Putamen (tissue), 1 donor: ENCODE measurements at places on chromosomes 4 and X.

DNA sequence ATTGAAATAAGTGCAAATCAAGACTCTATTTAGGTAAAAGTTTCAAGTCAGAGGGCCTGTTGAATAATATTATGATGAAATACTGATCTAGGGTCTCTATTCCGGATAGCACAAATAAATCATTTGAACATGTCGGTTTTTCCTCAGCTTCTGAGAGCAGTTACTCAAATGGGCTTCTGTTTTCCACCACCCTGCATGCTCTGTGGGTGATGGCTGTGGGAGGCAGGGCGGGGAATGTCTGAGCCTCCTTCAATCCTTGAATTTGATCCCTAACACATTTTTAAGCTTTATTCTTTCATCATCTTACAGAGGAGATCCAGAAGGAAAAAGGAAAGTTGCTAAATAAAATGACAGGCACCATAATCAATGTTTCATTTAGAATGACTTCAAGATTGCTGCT lies 8.5 kb downstream of the UNC5C start:
- DNase-seq, result no peak

DNA sequence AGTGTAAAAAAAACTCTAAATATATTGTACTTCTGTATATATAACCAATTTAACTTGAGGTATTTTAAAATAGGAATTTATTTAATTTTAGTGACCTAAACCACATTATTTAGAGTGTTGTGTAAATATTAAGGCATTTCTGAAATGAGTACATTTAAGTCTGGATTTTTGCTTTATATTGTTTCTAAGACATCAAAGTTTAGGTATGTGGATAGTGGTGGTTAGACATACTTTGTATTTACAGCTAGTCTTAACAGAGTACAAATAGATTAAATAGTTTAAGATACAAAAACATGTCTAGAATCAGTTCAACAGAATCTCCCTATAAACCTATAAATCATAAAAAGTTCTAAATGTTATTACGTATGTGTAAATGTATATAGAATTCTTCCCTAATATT lies 588.5 kb downstream of the TRIML1 start:
- DNase-seq, result no peak

GRCh38 chr4:122005064-122005755 lies 53.4 kb upstream of the TRPC3 start:
- no peak for DNase-seq

DNA sequence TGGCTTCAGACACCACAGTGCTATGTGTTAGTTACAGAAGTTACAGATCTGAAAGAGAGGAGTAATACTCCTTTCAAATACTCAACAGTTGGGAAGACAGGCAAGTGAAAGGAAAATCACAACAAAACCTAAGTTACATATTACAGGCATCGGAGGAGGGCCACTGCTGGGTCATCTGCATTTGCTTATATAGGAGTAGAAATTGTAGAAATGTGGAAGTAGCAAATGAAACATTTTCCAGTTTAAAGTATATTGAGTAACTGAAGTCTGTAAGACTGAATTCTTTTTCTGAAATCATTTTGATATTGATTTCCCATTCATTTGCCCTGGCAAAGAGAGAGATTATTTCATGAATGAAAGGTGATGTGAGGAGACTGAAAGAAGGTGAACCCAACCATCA lies 201.7 kb downstream of the SPRY1 start:
- no peak for DNase-seq

GRCh38 chrX:49197543-49198087 lies 2.4 kb downstream of the SYP start:
- no peak for DNase-seq

GRCh38 chr4:153034681-153035080 lies 98.6 kb downstream of the FHDC1 start:
- DNase-seq, result no peak

DNA sequence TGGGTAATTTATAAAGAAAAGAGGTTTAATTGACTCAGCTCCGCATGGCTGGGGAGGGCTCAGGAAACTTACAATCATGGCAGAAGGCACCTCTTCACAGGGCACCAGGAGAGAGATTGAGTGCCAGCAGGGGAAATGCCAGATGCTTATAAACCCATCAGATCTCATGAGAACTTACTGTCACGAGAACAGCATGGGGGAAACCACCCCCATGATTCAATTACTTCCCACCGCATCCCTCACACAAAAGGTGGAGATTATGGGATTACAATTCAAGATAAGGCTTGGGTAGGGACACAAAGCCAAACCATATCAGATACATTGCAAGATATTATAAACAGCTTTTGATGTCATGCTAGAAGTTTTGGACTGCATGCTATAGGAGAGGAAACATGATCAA lies 204.3 kb downstream of the VEGFC start:
- DNase-seq, result no peak

DNA sequence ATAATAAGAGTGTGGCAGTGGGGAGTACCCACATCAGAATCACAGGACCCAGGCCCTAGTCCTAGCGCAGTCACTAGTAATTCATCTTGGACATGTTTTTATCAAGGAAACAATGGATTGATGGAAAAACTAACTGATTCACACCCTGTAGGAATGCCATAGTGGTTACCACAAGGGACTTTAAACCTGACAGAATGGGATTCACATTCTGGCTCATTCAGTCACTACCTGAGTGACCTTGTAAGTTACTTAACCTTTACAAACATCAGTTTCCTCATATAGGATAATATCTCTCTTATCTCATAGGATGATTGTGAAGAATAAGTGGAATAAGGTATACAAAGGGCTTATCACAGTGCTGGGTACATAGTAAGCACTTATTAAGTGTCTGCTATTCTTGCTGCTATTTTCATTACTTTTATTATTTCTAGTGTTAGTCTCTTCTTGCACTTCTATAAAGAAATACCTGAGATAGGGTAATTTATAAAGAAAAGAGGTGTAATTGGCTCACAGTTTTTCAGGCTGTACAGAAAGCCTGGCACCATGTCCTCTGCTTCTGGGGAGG lies 247.5 kb upstream of the KLF3 start:
- DNase-seq, result no peak

GRCh38 chr4:83906561-83906960 lies 370.7 kb downstream of the GPAT3 start:
- DNase-seq, result no peak

DNA sequence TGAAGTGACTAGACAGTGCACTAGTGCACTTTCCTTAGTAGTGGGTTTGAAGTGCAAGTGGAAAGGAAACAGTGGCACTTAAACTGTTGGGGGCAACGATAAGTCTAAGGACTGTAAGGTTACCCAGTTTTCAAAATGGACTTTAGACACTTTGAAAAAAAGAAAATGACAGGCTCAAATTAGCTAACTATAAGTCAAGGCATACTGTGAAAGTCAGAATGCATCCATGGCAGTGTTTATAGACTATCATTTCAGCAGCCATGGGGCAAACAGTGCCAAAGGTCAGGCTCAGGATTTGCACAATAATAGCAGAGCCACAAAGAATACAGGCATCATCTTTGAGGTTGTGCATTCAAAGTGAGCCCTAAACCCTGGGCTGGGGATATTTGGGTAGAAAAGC lies 104.4 kb downstream of the CXCL13 start:
- no peak for DNase-seq

DNA sequence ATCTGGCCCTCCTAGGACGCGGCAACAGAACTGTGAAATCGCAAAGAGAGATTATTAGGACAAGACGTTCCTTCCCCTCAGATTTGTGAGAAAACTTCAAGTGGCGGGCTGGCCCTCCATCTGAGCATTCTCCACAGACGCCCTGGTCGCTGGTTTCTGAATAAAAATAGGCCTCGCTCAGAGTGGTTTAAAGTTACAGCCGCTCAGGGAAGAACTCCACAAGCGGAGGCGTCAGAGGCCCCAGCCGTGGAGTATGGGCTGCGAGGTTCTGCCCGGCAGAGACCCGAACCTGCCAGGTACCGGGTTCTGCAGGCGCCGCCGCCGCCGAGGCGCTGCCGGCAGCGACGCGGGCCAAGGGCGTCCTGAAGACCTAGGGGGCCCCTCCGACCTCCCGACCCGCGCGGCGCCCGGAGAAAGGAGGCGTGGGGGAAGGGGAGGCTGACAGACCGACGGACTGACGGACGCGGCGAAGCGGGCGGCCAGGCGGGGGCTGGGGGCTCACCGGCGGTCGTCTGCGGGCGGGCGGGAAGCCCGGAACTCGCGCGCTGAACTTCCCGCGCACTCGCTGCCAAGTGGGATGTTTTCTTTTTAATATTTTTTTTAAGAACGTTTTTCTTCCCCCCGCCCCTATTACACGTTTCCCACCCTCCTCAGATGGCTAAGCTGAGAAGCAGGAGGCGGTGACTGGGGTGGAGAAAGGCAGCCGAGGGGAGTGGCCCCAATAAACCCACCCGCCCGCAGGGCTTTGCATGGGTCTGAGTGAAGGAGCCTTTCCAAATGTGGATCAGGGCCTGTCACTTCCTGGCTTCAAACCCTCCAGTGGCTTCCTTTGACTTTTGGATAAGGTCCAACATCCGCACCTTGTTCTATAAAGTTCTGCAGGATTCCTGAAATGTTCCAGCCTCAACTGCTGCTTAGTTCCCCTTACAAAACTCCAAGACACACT lies at the start of gene PABPC4L:
PABPC4L (minus strand) TSS at position 574 of the 946 bp plus-strand sequence. CDS start 770 bp downstream, outside the sequence.
- DNase-seq, result peak; percentile 2

DNA sequence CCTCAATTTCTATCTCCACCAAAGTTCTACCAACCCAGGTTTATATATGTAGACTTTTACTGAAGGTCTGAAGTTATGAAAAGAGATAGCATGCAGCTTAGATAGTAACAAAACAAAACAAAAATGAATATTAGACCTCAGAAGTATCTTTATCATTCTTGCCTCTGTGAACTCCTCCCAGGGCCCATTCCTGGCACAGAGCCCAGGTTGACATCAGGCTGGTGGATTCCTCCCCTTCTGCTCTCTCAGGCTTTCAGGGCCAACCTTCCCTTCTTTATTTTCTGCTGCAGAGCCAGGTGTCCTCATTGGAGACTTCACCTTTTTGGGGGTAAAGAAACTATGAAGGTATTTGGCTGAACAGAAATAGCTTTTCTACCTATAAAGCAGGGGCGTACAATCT lies 112.8 kb upstream of the PITX2 start:
- no peak for DNase-seq

- no peak for DNase-seq
These were observed 548 bp downstream of the NEUROG2 start for GRCh38 chr4:112515198-112516065.

- DNase-seq, result no peak
These were observed 164.8 kb upstream of the EMCN start for GRCh38 chr4:100682477-100683218.

DNA sequence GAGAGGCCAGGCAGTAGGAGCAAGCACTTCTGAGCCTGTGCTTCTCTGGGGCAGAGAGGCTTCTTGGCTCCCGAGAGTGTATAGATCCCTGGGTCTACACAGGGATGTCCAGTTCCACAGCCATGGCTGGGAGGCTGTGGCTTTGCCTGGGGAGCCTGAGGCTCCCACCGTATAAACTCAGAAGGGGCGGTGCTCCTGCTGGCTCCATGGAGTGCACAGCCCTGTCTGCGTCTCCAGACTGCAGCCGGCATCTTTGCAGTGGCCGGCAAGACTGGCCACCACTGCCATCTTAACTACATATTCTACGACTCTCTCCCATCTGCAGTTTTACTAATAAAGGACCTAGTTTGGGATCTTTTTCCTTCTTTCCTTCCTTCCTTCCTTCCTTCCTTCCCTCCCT lies 1253.8 kb downstream of the C4orf33 start:
- no peak for DNase-seq

GRCh38 chr4:168509786-168510185 lies 12.9 kb downstream of the PALLD start:
- DNase-seq, result no peak

DNA sequence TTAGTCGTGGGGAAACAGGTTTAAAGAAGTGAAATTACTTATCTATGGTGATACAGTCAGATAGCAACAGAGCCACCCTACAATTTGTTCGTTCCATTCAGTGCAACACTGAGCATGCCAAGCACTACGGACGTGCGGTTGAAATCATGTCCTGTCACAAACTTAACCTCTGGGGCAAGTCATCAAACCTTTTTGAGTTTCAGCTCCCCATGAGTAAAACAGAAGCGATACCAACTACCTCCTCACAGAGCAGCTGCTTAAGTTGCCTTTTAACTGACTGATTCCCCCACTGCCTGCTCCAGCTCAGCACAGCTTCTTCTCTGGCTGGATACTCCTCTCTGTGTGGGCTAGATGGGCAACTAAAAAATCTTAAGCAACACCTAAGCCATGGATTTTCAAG lies 36.0 kb downstream of the LHFPL1 start:
- no peak for DNase-seq

GRCh38 chrX:3192835-3193234 lies 151.6 kb downstream of the ARSF start:
- no peak for DNase-seq

GRCh38 chr4:25955705-25956104 lies 41.7 kb downstream of the SMIM20 start:
- no peak for DNase-seq

DNA sequence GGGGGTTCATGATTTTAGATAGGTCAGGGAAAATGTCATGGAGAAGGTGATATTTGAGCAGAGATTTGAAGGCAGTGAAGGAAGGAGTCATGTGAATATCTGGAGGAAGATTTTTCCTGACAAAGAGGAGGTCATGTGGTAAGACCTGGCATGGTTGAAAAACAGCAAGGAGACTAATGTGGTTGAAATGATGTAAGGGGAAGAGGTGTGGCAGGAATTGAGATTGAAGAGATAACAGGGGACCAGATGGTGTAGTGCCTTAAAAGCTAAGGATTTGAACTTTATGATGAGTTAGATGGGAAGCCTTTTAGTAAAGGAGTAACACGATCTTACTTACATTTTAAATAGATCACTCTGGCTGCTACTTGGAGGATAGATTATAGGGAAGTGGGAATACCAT lies 210.9 kb downstream of the RTL9 start:
- DNase-seq, result no peak

- no peak for DNase-seq
These were observed 521.4 kb downstream of the RPA4 start for GRCh38 chrX:97405031-97405660.

DNA sequence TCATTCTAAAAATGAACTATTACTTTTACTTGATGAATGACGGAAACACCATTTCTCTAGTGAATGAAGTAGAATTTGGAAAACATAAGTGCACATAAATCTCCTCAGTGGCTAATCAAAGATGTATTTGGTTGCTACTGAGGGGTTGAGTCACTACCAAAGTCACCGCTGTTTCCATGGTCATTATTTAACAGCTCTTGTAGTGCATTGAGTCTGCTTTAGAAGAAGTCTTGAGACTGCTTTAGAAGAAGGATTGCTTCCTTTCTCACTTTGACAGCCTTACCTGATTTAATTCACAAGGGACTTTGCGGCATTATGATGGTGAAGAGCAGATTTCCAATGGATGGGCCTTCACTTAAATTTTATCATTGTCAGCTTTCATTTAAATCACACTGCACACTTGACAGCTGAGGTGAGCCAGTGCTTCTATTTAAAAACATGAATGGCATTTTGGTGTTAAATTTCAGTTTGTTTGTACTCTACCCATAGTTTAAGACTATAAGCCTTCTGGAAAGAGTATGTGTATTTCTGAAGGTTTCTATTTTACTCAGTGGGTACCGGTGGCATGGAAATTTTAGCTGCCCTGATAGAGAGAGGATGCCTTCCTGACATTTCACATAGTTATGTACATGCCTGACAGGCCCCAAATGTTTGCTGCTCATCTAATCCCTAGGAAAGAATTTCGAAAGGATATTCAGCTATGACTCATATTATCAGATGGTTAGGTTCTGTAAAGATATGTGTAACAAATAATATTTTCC lies 9.5 kb downstream of the ASB5 start:
- no peak for DNase-seq

GRCh38 chrX:129553619-129554288 lies 13.7 kb downstream of the OCRL start:
- DNase-seq, result no peak

GRCh38 chr4:25160714-25161592 lies 704 bp upstream of the SEPSECS start:
- no peak for DNase-seq
